ENCODE measurements at places on chromosomes 3 and 15.

GRCh38 chr3:69385123-69385722 is 665 bp downstream of the FRMD4B start:
- DNase-seq, result no peak

GRCh38 chr3:14403619-14404155 is 1.3 kb downstream of the SLC6A6 start:
- DNase-seq, result peak; percentile 26

DNA sequence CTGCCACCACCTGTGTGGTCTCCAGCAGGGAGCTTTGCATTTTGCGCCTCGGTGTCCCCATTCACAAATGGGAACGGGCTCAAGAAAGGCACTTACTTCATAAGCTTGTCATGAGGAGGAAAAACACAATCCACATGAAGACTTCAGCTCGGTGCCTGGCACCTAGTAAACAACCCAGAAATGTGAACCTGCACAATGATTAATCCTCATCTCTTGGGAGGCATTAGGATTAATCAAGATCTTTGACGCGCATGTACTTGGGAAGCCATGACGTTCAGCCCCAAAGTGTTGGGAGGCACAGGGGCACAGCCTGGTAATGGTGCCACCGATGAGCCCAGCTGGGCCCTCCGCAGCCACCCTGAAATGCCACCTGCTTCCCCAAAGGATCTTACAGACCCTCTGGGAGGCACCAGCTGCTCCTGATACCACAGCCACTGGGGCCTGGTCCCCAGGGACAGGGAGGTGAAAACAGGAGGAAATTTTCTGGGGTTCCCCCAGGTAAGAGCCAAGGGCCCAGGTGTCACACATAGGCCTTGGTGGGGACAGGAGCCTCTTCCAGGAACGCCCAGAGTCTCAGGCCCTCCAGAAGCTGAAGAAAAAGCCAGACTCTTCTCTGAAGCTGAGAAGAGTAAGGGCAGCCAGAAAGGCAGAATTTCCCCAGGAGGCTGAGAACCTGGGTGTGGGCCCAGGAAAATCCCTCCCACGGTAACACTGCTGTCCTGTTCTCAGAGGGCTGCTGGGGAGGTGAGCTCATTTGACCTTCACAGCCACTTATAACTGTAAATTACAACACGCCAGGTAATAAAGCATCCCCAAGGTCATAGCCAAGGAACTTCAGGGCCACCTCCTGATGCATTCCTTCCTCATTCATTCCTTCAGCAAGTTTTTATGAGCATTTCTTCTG is 507.5 kb downstream of the SHQ1 start:
- DNase-seq, result no peak

DNA sequence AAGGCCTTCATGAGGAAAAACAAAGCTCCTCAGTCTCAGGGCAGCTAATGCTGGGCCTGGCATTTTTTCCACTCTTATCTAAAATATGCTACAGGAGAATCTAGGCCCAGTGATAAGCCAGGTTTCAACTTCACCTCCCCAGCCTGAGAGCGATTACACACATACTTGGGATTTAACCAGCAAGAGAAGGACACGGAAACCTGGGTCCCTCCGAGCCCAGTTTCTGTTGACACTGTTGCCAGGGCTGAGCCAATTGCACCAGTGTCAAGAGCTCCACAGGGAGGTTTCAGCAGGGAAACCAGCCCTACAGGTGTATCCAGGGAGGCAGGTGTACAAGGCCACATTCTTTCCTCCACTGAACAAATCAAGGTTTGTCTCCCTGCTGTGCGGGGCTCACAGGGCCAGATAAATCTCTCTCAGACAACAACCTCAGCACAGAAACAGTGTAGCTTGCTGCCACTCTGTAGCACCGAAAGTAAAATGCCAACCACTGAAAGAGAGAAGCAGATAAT is 85.4 kb downstream of the MAGI1 start:
- DNase-seq, result no peak

- no peak for DNase-seq
Observed at GRCh38 chr3:177541541-177541940, 344.3 kb upstream of the TBL1XR1 start.

- DNase-seq, result peak; percentile 90
Observed at GRCh38 chr3:107235928-107236315, 141.3 kb upstream of the CCDC54 start.

- no peak for DNase-seq
Observed at GRCh38 chr3:195458316-195458717, 15.5 kb upstream of the ACAP2 start.

- no peak for DNase-seq
Observed at GRCh38 chr3:62892045-62892444, 16.8 kb upstream of the CADPS start.

- no peak for DNase-seq
Observed at GRCh38 chr3:53067567-53067966, 21.7 kb upstream of the SFMBT1 start.

DNA sequence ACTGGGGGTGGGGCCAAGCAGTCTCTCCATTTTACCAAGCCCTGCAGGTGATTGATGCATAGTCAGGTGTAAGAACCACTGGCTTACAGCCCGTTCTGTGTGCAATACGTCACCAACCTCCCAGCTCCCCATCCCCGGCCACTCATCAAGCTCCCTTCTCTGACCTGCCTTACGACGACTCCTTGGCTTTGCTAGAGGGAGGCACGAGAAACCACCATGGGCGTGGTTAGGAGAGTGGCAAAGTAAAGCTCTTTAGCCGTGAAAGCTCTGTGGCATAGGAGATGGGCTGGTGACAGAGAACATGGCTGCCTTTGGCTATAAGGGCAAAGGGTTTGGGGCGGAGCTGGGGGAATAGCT is 109.1 kb downstream of the BDH1 start:
- DNase-seq, result no peak

DNA sequence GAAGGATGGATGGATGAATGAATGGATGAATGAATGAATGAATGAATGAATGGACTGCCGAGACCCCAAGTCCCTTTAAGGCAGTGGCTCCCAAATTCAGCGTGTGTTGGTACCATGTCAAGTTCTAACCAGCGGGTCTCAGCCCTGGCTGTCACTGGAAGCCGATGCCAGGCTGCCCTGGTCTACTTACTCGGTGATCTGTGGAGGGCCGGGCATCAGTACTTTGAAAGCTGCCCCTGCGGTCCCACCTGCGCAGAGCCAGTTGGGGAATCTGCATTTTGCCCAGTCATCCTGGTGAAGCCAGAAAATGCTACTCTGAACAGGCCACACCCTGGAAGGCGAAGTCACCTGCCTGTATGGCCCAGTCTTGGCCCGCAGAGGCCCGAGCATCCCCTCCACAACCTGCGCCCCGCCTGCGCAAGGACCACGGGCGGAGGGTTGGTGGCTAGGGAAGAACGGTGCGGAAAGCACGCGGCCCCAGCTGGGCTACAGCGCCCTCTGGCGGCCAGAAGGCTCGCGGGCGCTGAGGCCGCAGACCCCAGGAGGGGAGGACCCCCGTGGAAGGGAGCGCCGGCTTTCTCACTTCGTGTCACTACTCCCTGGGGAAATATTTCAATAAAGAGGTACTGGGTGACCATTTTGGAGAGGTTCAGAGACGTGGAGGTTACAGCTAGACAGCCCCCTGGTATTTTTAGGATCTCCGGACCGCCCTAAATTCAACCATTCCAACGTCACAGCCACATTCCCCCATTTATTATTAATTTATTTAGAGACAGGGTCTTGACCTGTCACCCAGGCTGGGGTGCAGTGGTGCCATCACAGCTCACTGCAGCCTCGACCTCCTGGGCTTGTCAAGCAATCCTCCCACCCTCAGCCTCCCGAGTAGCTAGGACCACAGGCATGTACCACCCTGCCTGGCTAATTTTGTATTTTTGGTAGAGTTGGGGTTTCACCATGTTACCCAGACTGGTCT is 34.9 kb downstream of the PRKCD start:
- DNase-seq, result peak; percentile 50

GRCh38 chr15:97893967-97894366 is 66.5 kb upstream of the ARRDC4 start:
- DNase-seq, result peak; percentile 42

DNA sequence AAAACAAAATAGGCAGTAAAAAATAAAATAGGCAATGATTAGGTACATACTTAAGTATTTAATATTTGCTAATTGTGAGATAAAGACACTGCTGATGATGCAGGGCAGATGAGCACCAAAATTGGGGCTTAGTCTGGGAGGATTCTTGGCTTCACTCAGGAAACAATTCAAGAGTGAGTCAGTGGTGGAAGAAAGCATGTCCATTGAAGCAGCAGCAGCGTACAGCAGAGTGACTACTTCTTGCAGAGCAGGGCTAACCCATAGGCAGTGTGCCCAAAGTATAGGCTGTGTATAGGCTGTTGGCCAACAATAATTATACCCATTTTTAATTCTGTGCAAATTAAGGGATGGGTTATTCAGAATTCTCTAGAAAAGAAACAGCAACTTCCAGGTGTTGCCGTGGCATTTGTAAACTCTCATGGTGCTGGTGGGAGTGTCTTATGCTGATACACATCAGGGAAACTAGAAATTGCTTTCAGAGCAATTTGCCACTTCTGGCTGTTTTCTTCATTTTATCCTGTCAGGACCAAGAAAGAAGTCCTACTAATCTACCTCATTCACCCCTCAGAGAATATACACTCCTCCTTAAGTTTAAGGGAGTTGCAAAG is 317.3 kb upstream of the NAALADL2 start:
- DNase-seq, result no peak

DNA sequence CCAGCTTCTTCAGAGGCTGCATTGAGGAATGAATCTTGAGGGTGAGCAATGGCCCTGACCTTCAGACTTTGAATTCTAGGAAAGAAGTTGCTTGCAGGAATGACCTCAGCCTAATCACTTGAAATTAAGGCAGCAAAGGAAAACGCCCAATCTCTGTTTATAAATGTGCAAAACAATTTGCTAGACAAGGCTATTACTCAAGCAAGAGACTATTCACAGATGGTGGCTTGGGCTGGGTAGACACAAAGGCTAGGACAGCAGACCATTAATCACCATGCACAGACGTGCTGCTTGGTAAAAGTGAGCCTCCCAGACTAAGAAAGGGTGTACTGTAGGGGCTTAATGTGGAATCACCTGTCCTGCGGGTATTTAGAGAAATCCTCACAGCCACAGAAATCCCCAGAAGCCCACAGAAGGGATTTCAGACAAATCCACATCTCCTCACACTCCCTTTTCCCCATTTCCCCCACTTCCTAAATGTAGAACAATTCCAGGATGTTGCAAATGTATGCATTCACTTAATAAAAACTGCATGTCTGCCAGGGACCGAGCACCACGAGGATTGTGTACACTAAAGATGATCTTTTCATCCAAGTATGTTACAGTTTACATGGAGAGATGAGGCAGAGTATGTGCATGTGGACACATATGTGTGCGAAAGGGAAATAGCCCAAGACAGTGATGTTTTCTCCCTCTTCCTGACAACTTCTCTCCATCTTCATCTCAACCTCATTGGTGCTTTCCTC is 259.5 kb downstream of the THSD4 start:
- DNase-seq, result no peak

DNA sequence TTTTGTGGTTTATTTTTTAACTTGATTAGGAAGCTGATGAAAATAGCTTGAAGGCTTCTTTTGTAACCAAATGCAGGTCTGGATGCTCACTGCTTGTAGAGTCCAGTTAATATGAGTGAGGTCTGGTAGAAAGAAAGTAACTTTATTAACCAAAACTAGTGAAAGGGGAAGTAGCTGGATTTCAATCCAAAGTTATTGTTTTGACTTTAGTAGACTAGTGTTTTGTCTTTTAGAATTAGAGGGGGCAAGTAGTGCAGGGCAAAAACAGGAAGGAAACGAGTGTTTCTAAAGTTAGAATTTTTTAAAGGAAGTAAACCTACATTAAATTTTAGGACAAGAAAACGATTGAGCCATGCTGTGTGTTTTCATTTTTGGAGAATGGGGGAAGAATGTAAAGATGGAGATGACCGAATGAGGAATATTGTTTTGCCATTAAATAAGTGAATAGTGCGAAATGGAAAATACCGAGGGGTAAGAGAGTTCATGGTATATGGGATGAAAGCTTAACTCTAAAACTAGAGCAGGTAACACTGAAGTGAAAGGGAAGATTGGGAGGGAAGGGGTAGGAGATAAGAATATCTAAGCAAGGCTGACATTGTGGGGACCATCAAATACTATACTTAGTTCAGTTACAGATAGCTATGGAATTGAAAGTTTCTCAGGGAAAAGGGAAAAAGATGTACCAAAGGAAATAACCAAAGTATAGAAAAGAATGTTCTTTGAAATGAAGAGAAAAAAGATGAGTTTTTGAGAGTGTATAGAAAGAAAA is 40.0 kb downstream of the USP3 start:
- DNase-seq, result no peak

- DNase-seq, result peak; percentile 6
Observed at GRCh38 chr3:37935290-37935668, 55.3 kb upstream of the VILL start.

GRCh38 chr15:25478313-25478712 is 39.5 kb upstream of the UBE3A start:
- no peak for DNase-seq

DNA sequence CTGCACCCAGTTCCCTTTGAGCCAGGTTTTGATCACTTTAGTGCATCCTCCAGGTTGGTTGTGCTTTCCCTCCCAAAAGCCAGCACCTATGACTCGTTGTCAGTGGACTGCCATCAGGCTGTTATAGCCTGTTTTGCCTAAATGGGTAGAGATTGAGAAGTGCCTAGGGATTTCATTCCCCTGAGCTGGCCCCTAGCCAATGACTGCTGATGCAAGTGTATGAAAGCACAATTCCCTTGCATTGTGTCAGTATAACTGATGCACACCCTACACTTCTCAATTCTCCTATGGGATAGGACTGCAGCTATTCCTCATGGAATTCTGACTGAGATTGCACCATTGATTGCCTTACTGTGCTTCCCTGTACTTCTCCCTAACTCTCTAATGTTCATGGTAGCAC is 102.1 kb upstream of the ARPP21 start:
- DNase-seq, result peak; percentile 36

GRCh38 chr3:101099791-101100190 is 106.6 kb upstream of the ABI3BP start:
- DNase-seq, result no peak

DNA sequence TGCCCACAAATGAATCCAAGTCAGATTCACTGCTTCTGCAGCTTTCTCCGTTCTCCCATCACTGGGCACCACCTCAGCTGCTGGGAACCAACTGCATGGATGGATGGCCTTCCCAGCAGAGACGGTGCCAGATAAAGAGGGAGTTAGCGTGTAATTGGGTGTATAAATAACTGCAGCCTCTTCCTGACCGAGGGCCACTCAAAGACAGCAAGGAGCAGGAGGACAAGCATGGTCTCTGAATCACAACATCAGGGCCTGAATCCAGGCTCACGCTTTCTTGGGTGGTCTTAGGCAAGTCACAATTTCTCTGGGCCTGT is 31.7 kb downstream of the TSPAN3 start:
- DNase-seq, result no peak

- peak; percentile 26 for DNase-seq
Observed at GRCh38 chr3:153180860-153181372, 18.9 kb downstream of the RAP2B start.

- no peak for DNase-seq
Observed at GRCh38 chr3:62372621-62373041, 719 bp downstream of the FEZF2 start.

All from MCF 10A (cell line).